ENCODE measurements at places on chromosomes 3 and 15. TPM values are rescaled to one million over a fixed set of nuclear protein-coding genes. Genes with fewer than 3 reads are reported as not detected.
A peak's percentile ranks its signal among the peaks of the same experiment; 100 is the strongest.

The OTOL1 gene
- total RNA-seq, result not detected

The TMIE gene
- total RNA-seq, result 0.18 TPM

The ETFA gene
- 116 TPM for total RNA-seq

The SPINK8 gene
- total RNA-seq, result not detected

The RBMS3 gene
- 42.3 TPM for total RNA-seq

The CD96 gene
- not detected for total RNA-seq

The DLL4 gene
- 75.8 TPM for total RNA-seq

The SEMA6D gene
- 22.5 TPM for total RNA-seq

The ACTC1 gene
- not detected for total RNA-seq

The GOLGA6L7 gene
- total RNA-seq, result not detected

The CDHR4 gene
- not detected for total RNA-seq

- DNase-seq, result peak; percentile 11
These were observed 5.8 kb downstream of the TLE3 start for GRCh38 chr15:70091726-70092463.

DNA sequence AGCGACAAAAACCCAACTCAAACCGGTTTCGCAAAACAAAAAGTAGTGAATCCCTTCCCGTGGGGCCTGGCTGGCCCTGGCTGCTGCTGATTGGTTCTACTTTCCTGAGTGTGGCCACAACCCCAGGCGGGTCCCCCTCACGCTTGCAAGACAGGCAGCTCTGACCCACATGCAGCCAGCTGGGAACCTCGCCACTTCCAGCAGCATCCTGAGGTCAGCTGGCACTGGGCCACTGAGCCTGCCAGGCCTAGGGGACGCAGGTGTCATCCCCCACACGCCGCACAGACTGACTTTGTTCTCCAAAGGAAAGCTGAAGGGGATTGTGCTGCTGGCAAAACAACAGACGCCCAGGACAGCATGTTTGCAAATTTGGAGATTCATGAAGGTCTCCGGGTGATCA is 111.1 kb downstream of the TPRA1 start:
- DNase-seq, result no peak

GRCh38 chr3:7270731-7271130 is 409.8 kb downstream of the GRM7 start:
- no peak for DNase-seq

- no peak for DNase-seq
These were observed 299.5 kb downstream of the GAP43 start for GRCh38 chr3:115922681-115923347.

DNA sequence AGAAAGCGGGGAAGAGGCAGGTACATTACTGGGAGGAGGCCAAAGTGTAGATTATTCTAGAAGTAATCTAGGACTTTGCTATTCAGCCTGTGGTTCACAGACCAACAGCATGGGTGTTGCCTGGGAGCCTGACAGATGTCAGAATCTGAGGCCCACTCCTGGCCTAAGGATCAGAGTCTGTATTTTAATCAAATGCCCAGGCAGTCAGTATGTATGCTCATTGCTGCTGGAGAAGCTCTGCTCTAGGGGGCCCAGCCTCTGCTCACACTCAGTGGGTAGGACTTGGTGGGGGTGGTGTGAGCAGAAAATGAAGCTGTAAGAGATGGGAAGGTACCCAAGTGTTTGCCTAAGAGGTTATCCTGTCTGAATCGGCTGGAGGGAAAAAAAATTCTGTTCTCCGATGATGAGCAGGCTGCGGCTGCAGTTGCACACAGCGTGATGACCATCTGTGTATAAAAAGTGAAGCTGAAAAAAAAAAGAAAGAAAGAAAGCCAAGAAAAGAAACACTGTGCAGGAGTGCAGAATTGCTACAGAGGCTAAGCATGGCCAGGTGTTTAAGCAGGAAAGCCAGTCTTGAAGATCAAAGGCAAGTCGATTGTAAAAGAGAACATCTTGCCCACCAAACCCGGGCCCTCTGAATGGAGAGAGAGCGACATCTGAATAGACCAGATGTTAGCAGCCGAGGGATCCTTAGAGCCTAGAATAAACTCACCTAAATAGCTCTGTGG is 65.2 kb downstream of the EIF4E3 start:
- DNase-seq, result no peak

DNA sequence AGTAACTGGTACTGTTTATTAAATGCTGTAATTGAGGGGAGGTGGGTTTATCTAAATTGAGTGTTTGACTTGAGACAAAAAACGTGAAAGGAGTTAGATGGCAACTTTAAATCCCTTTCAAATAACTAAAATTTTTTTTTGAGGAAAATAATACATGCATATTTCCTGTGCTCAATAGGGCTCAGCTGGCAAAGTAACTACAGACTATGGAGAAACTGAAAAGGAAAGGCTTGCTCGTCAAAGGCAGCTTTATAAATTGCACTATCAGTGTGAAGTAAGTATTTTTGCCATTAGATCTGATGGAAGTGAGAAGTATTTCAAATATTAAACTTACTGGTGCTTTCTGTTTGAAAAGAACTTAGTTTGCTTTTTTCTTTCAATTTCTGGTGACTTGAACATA is 72.2 kb downstream of the DZIP3 start:
- DNase-seq, result no peak

DNA sequence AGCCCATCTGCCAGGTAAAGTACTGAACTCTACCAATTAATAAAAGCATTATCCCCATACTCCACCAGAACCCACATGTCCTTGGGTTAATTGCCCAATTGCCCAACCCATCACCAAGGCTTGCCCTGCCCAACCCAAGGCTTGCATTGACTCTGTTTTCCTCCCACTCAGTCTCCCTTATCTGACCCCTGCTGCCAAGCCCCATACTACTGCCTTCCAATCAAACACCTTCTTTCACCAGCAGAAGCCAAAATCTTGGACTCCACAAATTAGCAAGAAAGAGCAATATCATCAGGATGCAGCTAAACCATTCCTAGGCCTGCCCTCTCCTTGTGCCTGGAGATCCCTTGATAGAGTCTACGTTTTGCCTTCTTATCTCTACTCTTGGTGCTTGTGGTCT is 602.9 kb downstream of the NTRK3 start:
- DNase-seq, result no peak

GRCh38 chr15:93118904-93119303 is 29.9 kb upstream of the RGMA start:
- no peak for DNase-seq

GRCh38 chr3:181823716-181824115 is 112.0 kb downstream of the SOX2 start:
- no peak for DNase-seq

GRCh38 chr15:40959331-40960141 is 6.3 kb downstream of the CHAC1 start:
- DNase-seq, result no peak

- DNase-seq, result no peak
These were observed 1026.4 kb downstream of the ROBO2 start for GRCh38 chr3:78066287-78066686.

DNA sequence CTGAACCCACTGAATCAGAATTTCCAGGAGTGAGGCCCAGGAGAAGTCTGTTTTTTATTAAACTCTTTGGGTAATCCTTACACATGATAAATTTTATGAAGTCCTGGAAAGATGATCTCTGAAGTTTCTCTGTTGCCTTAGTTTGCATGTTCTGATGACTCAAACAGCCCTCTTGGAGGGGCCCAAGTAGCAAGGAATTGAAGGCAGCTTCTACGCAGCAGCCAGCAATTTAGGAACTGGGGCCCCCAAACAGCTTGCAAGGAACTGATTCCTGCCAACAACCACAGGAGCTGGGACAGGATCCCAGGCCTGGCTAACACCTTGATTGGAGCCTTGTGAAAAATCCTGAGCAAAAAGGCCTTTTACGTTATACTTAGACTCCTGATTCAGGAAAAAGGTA is 5.4 kb upstream of the ACP3 start:
- DNase-seq, result no peak

DNA sequence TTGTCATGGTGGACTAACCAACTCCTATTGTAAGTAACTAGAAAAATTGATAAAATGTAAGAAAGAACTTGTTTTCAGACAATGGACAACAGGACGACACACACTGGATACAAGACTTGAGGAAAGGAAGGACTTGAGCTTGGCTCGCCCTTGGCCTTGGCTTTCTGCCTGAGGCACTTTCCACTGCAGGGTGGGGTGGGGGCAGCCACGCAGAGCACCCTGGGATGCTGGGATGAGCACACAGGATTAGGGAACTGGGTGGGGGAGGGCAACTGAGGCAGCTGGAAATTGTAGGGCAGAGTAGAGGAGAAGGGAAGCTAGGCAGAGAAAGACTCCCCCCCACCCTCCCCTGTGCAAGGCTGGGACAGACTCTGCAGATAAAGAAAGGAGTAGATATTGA is 25.5 kb upstream of the HHATL start:
- DNase-seq, result no peak

DNA sequence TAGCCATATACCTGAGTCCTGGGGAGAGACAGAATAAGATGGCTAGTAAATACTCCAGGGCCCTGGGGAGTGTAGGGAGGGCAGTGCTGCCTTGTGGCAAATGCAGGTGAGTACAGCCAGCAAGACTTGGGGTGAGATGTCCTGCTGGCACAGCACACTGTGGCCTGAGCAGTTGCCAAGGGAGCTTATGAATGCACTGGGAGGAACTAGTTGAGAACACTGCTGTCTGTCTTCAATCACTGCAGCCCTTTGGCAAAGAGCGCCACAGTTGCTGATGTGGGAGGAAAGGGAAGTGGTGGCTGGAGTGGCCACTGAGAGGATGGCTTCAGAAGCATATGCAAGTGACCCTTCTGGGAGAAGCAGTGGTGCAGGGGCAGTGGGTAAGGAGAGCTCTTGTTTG is 264.6 kb downstream of the RORA start:
- no peak for DNase-seq

DNA sequence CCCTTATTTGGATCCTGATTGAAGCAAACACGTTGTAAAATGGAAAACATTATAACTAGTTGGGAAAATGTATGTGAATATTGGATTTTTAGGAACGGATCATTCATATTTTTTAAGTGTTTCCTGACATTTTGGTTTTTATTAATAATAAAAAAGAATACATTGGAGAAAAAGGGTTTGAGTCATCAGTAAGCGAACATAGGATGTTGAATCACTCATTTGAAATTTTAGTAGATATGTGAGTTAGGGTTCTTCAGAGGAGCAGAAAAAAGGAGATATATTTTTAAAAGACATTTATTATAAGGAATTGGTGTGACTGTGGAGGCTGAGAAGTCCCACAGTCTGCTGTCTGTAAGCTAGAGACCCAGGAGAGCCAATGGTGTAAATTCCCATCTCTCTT is 258.5 kb downstream of the PTPRG start:
- DNase-seq, result no peak

DNA sequence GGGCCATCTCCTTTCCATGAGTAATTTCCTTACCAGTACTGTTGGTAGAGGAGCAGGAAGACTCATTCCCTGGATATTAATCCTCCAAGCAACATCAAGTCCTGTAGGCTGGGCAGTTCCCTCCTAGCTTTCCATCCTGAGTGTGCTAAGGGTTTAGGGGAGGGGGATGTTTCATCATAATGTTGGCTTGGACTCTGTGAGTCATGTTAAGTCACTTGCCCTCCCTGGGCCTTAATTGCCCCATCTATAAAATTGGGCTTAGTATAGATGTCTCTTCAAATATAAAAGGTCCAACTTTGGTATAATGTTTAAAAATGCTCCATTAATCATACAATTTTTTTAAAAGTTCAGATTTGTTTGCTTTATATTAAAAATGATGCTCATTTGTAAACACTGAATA is 52.7 kb downstream of the TLE3 start:
- no peak for DNase-seq

GRCh38 chr3:133007601-133008000 is 30.6 kb upstream of the TMEM108 start:
- DNase-seq, result no peak

DNA sequence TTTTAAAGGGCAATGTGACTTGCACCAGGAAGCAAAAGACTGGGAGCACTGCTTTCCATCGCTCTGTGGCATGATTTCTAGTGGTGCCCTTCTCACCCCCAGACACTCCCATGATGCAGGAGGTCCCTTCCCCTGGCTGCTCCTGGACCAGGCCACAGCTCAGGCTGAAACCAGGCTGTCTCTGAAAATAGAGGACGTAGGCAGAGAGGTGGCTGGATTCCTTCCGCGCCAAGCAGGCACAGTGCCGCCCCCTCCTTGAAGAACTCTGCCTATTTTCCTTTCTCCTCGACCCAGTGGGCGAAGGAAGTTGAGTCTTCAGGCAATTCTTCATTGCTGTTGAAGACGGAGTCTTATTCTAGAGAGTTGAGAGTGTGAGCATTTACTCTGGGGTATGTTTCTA is 489.4 kb upstream of the TBL1XR1 start:
- no peak for DNase-seq

DNA sequence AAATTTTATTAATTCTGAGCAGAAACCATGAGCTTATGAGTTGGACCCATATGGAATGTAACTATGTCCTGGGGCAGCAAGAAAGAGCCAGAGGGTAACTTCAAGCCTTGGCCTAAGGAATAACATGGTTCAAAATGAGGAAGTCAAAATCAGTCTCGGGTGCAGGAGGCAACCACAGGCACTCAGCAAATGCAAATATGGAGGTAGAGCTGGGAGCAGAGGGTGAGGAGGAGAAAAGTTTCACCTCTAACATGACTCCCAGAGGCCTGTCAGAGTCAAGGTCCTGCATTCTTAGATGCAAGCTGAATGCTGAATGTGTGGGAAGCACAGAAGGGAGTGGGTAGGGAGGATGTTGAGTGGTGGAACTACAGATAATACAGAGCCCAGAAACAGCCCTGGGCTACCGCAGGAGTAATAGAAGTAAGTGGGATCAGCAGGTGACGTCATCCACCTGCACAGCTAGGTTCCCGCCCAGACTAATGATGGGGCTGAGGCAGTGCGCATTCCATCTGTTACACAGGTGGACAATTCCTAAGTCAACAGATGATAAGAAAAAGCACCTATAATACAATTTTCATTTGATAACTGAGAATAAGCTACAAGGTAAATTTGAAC is 279.8 kb upstream of the ARRDC4 start:
- no peak for DNase-seq

Measured in endothelial cell of umbilical vein (primary cell).